ENCODE measurements at places on chromosomes 7 and 10.
A peak's percentile ranks its signal among the peaks of the same experiment; 100 is the strongest.

GRCh38 chr7:103446049-103446520, at the start of gene SLC26A5:
TSS of gene SLC26A5 (minus strand) at chr7:103446207. CDS start at chr7:103421514, 24,693 bp downstream.
- no peaks in the 10 kb centered on the region for H3K36me3 ChIP-seq
- H3K4me1 ChIP-seq: no peaks in the 10 kb centered on the region
- no peak within 1 kb of the TSS for H3K27ac ChIP-seq
- no peak for DNase-seq
- no peak within 1 kb of the TSS for H3K4me3 ChIP-seq

DNA sequence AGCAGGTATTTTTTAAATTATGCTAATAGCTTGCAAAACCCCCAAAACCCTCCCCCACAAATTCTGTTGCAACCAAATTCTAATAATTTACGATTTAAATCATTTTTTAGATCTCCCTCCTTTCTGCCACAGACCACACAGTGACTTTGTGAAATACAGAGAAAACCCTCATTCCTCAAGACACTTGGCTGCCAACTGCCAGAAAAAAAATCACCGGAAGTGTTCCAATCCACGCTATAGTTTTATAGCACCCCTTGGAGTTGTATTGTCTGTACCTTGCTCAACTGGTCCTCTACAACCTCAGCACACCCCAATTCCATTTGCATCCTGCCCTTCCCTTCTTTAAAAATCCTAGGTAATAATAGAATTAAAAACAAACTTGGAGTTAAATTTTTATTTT, 560.1 kb downstream of the PARD3 start:
- H3K27me3 ChIP-seq: no peaks in the 10 kb centered on the region
- no peaks in the 10 kb centered on the region for H3K36me3 ChIP-seq
- no peak for DNase-seq
- H3K27ac ChIP-seq: no peak overlapping the region

- H3K27ac ChIP-seq: no peak overlapping the region
- peaks cover 11% of the 10 kb centered on the region for H3K4me1 ChIP-seq
- peaks cover 14% of the 10 kb centered on the region for H3K36me3 ChIP-seq
- no peak overlapping the region for H3K4me3 ChIP-seq
- DNase-seq: no peak
- H3K27me3 ChIP-seq: no peaks in the 10 kb centered on the region
Observed at GRCh38 chr10:133358162-133358924, 524 bp upstream of the FUOM start.

- peaks cover 28% of the 10 kb centered on the region for H3K4me1 ChIP-seq
- peaks cover 8% of the 10 kb centered on the region for H3K27me3 ChIP-seq
- DNase-seq: peak; percentile 54
- H3K27ac ChIP-seq: peak overlapping the region; percentile 62
- peak overlapping the region; percentile 45 for H3K4me3 ChIP-seq
Observed at GRCh38 chr10:60943316-60944057, 498 bp downstream of the RHOBTB1 start.

GRCh38 chr10:130430291-130430690, 294.1 kb downstream of the GLRX3 start:
- no peak overlapping the region for H3K4me3 ChIP-seq
- H3K27ac ChIP-seq: no peak overlapping the region
- DNase-seq: no peak
- H3K36me3 ChIP-seq: no peaks in the 10 kb centered on the region
- H3K4me1 ChIP-seq: no peaks in the 10 kb centered on the region

GRCh38 chr7:46586406-46586805, 665.3 kb upstream of the IGFBP3 start:
- DNase-seq: no peak
- H3K27ac ChIP-seq: no peak overlapping the region
- no peaks in the 10 kb centered on the region for H3K36me3 ChIP-seq
- no peak overlapping the region for H3K4me3 ChIP-seq
- H3K27me3 ChIP-seq: no peaks in the 10 kb centered on the region

- no peaks in the 10 kb centered on the region for H3K36me3 ChIP-seq
- no peaks in the 10 kb centered on the region for H3K27me3 ChIP-seq
- H3K4me3 ChIP-seq: no peak overlapping the region
- H3K4me1 ChIP-seq: no peaks in the 10 kb centered on the region
- H3K27ac ChIP-seq: no peak overlapping the region
Observed at GRCh38 chr10:121594623-121595350, 3.5 kb downstream of the FGFR2 start.

GRCh38 chr7:144384071-144384470, 19.4 kb downstream of the NOBOX start:
- H3K27ac ChIP-seq: no peak overlapping the region
- no peaks in the 10 kb centered on the region for H3K27me3 ChIP-seq
- no peak for DNase-seq
- no peaks in the 10 kb centered on the region for H3K36me3 ChIP-seq
- H3K4me1 ChIP-seq: no peaks in the 10 kb centered on the region

- DNase-seq: peak; percentile 79
- H3K4me1 ChIP-seq: peaks cover 34% of the 10 kb centered on the region
- H3K27me3 ChIP-seq: no peaks in the 10 kb centered on the region
- H3K27ac ChIP-seq: peak overlapping the region; percentile 98
- H3K36me3 ChIP-seq: peaks cover 5% of the 10 kb centered on the region
Observed at GRCh38 chr10:130109796-130110245, 809 bp downstream of the C10orf143 start.

GRCh38 chr7:91683823-91684222, 196.7 kb downstream of the MTERF1 start:
- H3K27me3 ChIP-seq: no peaks in the 10 kb centered on the region
- H3K27ac ChIP-seq: no peak overlapping the region
- peaks cover 5% of the 10 kb centered on the region for H3K4me1 ChIP-seq
- no peaks in the 10 kb centered on the region for H3K36me3 ChIP-seq

- no peak within 1 kb of the TSS for H3K27ac ChIP-seq
- DNase-seq: no peak
- no peaks in the 10 kb centered on the region for H3K36me3 ChIP-seq
- H3K4me1 ChIP-seq: no peaks in the 10 kb centered on the region
- no peak within 1 kb of the TSS for H3K4me3 ChIP-seq
Observed at GRCh38 chr10:15719899-15720634, at the start of gene ITGA8. TSS of gene ITGA8 (minus strand) at chr10:15719922. CDS start at chr10:15719771, 151 bp downstream.

Measured in DND-41 (cell line).